ENCODE measurements at places on chromosomes 3 and 15.

DNA sequence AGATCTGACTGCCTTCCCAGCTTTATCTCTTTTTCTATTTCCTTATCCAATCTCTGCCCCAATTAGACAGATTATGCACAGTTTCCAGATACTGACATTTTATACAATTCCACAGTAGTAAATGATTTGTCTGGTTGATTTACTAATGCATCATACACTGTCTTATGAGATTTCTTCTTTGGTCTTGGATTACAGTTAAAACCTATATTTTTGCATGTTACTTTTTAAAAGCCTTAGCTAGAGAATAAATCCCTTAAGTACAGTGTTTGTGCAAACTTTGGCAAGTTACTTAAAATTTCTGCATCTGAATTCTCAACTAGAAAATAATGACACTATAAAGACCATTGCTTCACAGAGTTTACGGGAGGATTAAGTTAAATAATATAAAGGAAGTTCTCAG lies 6.0 kb downstream of the UNC13C start:
- DNase-seq = no peak

DNA sequence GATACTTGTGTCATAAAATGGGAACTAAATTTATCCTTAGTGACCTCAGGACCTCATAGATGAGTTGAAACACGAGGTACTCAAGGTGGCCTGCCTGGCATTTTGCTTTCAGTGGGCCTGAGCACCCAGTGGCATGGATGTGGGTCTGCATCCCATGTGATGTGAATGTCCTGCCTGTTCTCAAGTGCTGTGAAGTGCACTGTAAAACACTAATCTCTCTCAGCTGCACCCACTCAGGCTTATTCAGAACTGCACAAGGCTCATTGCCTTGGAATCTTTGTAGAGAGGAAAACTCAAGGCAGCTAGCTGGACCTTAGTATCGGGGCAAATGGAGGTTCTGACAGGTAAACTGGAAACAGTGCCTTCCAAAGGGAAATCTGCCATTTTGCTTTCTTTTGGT lies 767.0 kb downstream of the TUSC7 start:
- no peak for DNase-seq

DNA sequence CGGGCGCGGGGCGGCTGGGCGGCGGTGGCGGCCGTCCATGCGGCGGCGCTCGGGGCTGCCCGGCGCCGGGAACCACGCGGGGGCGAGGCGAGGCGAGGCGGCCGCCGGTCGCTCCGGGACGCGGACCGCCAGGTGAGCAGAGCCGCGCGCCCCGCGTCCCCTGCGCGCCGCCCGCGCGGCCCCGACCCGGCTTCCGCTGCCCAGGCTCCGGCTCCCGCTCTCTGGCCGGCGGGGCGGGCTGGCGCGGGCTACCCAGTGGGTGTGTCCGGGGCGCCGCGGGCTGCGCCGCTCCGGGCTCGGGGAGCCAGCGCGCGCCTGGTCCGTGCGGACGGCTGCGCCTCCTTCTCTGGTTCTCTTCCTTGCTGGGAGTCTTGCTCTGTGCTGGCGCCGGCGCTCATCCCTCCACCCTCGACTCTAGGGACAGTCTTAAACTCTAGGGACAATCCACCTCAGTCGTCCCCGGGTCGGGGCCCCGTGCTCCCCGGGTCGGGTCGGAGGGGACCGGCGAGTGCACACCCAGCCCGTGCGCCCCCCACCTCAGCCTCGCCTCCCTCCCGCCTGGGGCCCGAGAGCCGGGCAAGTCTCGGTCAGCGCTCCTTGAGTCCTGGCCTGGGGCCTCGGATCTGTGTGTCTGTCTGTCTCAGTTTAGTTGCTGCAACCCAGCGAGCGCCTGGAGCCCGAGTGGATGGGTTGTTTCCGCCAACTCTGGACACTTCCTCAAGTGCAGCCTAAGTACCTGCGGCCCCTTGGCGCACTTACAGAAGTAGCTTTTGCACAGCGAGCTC lies 488 bp downstream of the THSD4 start:
- DNase-seq = no peak

- no peak for DNase-seq
Observed at GRCh38 chr3:174936590-174936989, 77.5 kb downstream of the NAALADL2 start.

DNA sequence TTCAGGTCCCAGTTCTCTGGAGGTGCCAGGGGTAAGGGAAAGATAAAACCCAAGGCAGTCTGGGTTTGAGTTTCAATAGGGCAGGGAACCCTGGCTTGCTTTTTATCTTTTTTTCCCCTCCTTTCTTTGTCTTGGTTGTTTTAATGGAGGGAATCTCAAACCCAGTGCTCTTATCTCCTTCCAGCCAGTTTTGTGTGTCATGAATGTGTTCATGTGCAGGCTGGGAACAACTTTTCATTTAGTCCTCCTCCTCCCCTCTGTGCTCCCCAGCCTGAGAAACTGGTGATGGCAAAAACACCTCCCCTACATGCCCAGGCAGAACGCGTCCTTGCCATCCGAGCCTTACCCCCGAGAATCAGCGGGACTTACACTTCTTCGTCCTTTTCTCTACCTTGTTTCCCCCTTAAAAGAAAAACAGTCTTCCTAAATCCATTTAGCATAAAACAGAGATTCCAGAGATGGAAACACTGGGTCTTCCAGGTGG lies 10.9 kb downstream of the SEMA3G start:
- DNase-seq = no peak

DNA sequence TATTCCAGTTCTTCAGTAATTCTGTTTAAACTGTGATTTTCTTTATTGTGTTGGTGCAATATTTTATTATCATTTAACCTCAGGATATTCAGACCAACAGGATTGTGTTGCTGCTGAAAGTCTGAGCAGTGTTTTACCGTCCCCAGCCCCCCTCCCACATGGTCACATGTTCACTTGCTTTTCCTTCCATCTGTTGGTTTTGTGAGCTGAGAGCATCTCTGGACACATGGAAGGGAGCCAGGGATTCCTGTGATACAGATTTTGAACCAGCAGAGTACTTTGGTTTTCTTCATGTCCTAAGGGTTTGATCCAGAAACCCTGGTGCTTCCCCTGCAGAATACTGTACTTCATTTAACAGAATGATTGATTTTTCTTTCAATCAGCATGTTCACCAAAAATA lies 11.9 kb downstream of the ARRDC4 start:
- no peak for DNase-seq

- no peak for DNase-seq
Observed at GRCh38 chr3:128041344-128041743, 10.9 kb upstream of the SEC61A1 start.

DNA sequence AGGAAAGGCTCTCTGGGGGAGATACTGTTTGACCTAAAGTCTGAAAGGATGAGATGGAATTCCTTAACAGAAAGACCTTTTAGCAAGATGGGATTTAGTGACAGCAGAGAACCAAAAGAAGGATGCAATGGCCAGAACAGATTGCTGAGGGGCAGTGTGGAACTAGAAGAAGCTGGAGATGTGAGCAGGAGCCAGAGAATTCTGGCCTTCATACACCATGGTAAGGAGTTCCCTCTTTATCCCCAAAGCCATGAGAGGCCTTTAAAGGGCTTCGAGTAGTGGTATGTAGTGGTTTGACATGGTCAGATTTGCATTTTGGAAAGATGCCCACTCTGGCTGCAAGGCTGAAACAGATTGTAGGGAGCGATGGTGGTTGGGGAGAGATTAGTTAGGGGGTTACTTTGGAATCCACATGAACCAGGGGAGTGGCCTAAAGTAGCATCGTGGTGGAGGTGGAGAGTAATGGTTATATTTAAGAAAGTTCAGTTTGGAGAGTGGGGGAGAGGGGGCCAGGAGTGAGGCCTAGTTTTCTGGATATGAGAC lies 34.0 kb upstream of the NPHP3 start:
- no peak for DNase-seq

GRCh38 chr15:51846463-51847230 lies 17.2 kb downstream of the TMOD3 start:
- DNase-seq = no peak

GRCh38 chr3:105490045-105490444 lies 123.3 kb downstream of the ALCAM start:
- DNase-seq = no peak

DNA sequence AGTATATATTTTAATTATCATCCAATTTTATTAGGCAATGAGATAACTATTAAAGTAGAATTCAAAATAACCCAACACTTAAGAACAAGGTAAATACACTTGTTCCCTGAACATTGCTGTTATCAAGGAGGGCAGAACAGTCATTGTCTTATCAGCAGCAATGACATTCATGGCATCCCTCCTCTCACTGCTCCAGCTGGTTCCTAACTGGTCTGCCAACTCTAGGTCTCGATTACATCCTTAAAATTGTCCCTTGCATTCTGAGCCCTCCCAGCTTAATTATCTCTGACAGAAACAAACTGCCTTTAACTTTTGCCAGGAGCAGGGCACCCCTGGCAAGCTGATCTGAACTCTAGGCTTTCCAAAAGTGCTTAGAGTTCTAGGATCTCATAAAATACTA lies 14.0 kb upstream of the DYNC1LI1 start:
- no peak for DNase-seq

- no peak for DNase-seq
Observed at GRCh38 chr15:61621146-61621545, 392.0 kb upstream of the RORA start.

- DNase-seq = no peak
Observed at GRCh38 chr3:8942746-8943488, 20.4 kb downstream of the RAD18 start.

DNA sequence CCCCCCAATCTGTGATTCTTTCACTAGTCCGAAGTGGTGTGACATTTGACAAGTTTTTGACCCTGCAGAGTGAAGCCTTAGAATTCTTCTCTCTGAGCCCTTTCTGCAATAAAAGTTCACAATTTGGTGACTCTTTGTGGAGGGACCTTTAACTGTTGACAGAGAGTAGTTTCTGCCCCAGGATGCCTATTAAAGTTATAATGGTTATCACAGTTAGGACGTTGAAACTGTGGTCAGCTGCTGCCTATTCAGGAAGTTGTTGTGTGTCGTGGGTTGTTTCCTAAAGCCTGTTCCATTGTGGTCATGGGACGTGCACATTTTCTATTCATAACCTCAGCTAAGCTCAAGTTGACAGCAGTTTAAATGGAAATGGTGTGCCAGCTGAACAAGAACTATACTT lies 274.5 kb downstream of the NEK10 start:
- DNase-seq = no peak

DNA sequence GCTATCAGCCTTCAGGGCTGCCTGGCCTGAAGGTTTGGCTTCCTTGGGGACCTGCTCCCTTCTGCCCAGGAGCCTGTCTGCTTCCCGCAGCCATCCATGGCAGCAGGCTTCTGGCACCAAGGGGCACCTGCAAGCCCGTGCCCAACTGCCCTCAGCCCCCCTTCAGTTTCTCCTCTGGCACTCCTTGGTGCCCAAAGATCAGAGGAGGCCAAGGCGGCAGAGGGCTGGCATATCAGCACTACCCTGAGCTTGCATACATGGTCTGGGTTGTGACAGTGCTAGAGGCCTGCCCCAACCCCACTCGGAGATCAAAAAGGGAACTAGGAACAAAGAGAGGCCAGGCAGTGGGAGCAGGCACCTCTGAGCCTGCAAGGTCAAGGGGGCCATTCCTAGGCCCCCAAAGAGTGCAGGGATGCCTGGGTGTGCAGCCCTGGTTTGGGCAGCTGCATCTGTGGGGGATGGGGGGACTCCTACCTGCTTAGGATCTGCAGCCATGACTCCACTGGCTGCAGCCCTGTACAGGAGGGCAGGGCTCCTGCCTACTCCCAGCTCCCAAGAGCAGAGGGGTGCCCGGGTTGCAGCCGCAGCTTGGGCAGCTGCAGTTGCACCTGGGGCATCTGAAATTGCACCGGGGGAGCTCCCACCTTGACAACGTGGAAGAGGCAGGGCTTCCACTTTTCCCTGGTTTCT lies 76.2 kb upstream of the TP63 start:
- no peak for DNase-seq

DNA sequence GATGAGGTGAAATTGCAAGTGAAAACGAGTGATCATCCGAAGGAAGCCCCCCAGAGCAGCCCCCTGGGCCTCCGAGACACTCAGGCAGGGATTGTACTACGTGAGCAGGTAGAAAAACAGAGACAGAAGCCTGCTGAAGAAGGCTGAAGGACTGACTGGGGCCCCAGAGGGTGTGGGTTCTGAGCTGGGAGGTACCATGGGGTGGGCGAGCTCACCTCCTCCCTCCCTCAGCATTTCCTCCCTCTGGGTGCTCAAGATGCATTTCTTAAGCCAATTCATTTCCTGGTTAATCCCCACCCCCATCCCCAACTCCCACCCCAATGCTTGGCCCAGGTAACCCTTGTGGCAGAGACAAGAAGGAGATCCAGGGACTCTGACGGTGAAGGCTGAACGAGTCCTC lies 108.7 kb downstream of the BDH1 start:
- DNase-seq = no peak

GRCh38 chr3:87833039-87833377 lies 225.8 kb downstream of the CGGBP1 start:
- DNase-seq = no peak

DNA sequence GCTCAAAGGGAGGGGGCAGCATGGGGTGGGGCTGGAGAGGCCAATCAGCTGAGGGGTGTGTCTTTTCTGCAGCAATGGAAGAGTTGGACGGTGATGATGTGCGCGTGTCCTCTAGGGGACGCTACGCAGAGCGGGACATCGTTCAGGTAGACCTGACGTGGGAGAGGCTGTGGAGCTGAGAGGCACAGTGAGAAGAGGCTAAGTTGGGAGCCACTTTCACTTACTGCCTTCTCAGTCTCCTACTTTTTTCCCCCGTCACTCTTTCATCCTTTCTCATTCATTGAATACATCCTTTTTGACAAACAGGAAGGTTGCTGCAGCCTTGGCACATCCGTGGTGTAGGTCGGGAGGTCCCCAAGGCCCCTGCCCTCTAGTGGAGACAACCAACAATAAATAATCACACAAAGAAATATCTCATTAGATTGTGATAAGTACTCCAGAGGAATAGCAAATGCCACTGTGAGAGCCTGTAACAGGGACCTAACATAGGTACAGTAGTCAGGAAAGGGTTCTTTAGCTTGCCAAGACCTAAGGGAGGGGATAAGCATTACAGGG lies 4.4 kb upstream of the BRPF1 start:
- DNase-seq = no peak

DNA sequence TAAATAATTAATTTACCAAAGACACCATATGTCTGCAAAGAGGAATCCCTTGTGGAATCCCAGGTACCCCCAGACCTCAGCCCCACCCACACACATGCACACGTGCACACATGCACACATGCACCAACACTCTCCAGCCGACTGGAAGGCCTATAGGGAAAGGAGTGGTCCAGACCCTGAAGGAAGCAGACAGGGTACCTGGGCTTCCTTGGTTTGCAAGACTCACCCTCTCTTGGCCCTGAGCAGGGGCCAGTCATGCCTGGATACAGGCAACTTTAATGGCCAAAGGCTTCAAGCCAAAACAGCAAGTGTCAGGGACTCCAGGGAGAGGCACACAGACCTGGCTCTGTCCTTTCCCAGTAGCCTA lies 8.9 kb upstream of the HAPLN3 start:
- DNase-seq = no peak
